ENCODE measurements at places on chromosomes 5 and 9.

GRCh38 chr5:147818290-147818689 lies 13.2 kb downstream of the SPINK1 start:
- no peak for DNase-seq

DNA sequence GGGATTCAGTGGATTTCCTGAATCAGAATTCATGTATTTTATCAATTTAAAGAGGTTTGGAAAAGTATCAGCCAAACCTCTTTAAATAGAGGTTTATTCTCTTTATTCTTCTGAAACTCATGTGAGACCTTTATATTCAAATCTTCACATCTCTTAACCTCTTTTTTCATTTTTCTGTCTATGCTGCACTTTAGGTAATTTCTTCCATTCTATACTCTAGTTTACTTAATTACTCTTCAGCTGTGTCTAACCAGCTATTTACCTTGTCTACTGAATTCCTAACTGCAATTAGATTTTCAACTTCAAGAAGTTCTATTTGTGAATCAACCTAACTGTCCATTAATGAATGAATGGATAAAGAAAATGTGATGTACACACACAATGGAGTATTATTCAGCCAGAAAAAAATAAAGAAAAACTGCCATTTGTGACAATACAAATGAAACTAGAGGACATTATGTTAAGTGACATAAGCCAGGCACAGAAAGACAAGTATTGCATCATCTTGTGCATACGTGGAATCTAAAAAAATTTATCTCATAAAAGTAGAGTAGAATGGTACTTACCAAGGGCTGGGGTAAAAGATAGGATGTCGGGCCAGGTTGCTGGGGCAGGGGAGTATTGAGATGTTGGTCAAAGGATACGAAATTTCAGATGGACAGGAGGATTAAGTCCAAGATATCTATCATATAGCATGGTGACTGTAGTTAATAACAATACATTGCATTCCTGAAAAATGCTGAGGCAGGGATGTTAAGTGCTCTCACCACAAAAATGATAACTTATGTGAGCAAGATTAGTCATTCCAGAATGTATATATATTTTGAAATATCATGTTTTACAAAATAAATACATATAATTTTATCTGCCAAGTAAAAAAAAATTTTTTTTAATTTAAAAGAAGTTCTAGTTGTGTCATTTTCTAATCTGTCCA lies 129.5 kb upstream of the LRRTM2 start:
- DNase-seq: no peak

DNA sequence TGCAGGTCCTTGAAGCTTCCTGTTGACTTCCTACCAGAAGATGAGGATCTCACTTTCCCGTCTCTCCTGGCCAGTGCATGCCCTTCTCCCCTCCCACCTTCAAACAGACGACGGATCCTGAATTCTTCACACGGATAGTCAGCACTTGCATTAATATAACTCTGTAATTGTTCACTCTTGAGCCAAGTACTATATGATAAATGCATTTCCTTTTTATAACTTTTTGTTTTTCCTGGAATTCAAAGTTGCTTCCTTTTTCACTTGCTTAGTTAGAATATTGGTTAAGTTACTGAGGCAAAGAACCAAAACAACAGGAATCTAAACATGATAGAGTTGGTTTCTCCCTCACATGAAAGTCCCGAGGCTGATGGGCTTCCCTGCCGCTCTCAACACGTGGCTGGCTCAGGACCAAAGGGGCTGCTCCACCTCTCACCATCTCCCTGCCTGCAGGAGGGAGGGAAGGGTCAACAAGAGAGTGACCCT lies 20.2 kb upstream of the EGFL7 start:
- DNase-seq: no peak

DNA sequence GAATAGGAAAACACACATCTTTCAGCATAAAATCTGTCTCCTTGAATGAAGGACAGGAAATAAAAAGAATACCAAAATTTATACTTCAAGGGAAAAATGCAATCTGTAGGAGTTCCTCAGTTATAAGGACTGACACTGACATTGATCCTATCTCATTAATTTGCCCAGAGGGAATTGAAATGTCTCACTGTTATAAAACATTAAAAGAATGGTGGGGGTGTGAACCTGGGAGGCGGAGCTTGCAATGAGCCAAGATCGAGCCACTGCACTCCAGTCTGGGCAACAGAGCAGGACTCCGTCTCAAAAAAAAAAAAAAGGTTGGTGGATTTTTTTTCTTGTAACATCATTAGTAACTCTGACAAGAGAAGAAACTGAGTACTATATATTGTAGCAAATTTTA lies 60.8 kb downstream of the TTLL11 start:
- DNase-seq: no peak

Measured in HS-5 (cell line).